Activated CD4-positive, alpha-beta T cell treated with anti-CD3 and anti-CD28 coated beads for 24 hours (primary cell): ENCODE measurements at places on chromosomes 11 and 22.
A peak's percentile ranks its signal among the peaks of the same experiment; 100 is the strongest.

GRCh38 chr11:77542296-77542695, 47.5 kb upstream of the AQP11 start:
- DNase-seq, result no peak

DNA sequence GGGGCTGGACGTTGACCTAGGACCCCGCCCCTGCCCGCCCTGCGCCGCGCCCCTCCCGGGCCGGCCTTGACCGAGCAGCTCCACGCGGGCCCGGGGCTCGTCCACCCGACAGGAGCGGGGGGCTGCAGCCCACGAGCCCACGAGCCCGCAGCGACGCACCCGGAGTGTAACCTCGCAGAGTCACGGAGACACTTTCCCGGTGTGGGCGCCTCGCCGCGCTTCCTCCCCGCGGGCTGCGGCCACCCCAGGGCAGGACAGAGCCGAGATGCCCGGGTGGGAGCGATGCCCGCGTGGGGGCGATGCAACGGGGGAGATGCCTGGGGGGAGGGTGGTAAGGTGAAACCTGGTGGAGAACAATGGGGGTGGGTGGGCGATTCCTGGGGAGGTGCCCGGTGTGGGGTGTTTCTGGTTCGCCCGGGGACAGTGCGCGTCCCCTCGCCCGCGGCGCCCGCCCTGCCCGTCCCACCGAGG, 4.9 kb upstream of the ZBED4 start:
- no peak for DNase-seq

DNA sequence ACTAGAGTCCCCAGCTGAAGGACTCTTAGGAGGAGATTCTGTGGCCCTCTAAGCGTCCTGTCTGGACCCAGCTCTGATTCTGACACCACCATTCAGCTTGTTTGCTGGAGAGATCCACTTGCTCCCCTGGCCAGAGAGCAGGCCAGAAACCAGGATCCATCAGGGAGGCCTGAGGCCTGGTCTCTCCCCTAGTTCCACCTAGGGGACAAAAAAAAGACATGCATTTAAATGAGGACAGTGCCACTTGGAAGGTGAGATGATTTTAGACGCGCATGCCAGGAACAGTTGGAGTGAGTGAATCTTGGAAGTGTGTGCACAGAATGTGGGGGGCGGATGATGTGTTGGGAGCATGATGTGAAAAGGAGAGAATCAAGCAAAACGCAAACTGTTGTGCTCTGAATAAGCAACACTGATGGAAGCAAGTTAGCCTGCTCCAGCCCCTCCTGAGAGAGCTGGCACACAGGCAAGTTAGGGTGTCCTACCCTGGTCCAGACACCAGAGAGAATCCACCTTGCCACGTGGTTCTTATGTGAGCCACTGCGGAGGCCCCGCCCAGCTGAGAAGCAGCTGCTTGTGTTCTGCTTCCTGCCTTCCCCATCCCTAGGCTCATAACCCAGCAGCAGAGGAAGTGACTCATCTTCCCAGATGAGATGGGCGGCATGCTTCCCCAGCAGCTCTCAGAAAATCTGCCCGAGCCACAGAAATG, 8.0 kb upstream of the SLCO2B1 start:
- peak; percentile 62 for DNase-seq

GRCh38 chr11:45617871-45618601, 47.4 kb downstream of the CHST1 start:
- no peak for DNase-seq

DNA sequence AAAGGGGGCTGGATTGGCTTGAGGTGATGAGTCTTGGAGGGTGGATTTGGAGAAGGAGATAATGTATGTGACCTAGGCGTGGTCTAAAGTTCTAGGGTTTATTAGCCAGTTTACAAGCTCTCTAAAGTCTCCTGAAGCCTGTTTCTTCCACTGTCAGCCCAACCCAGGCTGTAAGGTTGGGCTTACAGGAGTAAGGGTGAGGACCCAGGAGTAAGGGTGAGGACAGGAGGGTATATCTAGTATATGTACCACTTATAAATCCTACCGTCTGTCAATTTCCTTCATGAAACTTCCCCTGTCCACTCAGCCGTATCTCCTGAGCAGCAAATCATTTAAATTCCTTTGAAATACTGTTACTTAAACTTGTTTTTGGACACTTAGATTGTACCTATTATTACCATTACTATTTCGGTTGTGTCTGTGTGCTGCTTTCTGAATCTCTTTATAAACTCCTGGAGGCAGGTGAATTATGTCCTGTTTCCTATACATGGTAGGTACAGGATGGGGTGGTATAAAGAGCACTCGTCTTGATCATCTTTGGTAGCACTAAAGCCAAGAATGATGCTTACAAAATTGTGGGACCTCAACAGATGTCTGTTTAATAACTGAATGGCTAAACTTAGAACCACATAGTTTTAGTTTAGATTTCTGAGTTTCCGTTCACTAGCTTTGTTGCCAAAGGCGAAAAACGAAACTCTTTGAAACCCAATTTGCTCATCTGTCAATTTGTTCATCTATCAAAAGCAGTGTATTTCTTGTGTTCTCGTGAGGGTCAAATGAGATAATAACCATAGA, 192.0 kb downstream of the GRIK4 start:
- DNase-seq, result no peak

DNA sequence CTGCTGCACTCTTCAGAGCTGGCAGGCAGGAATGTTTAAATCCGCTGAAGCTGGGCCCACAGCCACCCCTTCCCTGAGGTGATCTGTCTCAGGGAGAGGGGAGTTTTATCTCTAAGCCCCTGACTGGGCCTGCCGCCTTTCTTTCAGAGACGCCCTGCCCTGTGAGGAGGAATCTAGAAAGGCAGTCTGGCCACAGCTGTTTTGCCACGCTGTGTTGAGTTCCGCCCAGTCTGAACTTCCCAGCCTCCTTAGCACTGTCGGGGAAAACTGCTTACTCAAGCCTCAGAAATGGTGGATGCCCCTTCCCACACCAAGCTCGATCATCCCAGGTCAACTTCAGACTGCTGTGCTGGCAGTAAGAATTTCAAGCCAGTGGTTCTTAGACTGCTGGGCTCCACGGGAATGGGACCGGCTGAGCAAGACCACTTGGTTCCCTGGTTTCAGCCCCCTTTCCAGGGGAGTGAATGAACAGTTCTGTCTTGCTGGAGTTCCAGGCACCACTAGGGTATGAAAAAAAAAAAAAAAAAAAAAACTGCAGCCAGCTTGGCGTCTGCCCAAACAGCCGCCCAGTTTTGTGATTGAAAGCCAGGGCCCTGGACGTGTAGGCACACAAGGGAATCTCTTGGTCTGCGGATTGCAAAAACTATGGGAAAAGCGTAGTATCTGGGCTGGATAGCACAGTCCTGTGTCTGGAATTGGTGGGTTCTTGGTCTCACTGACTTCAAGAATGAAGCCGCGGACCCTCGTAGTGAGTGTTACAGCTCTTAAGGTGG, 127.4 kb downstream of the SPON1 start:
- DNase-seq, result no peak

- no peak for DNase-seq
Measured at GRCh38 chr11:1392111-1392510, 2.4 kb downstream of the BRSK2 start.
